CD4-positive, alpha-beta T cell treated with Interleukin-6 for 4 hours (primary cell): ENCODE measurements at places on chromosomes 16 and 17.

- no peak for DNase-seq
Observed at GRCh38 chr17:16085066-16085699, 85.6 kb downstream of the TTC19 start.

DNA sequence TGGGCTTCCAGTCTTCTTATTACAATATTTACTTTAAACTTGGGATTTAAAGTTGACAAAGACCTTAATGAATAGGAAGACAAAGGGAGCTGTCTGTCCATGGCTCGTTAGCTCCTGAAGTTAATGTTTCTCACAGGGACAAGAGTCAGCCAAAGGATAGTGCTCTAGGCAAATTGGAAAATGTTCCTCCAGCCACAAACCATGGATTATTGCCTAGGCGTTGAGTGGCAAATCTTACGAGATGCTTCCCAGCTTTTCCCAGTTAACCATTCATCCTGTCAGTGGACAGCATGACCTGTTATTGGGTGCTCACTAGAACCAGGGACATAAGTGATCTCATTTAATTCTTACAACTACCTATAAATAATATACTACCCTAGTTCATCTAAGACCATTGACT lies 3.6 kb downstream of the TEX2 start:
- DNase-seq = no peak

- DNase-seq = no peak
Observed at GRCh38 chr16:30778549-30779244, 8.3 kb downstream of the ZNF629 start.

GRCh38 chr16:55821210-55821609 lies 11.7 kb downstream of the CES1 start:
- DNase-seq = no peak

DNA sequence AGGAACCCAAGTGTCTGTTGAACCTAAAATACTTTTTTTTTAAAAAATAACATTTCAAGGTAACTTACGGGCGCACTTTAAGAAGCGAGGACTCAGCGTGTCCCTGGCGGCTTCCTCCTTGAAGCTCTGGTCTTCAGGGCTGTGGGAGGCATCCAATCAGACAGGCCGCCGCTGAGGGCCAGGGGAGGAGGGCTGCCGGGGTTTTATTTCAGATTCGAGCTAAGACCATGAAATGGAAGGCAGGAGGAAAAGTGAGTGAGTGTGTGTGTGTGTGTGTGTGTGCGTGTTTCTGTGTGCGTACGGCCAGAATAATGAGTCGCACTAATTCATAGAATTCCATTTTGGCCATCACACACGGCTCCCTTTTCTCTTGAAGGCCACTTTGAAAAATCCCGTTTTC lies 41.1 kb downstream of the C16orf78 start:
- DNase-seq = no peak

DNA sequence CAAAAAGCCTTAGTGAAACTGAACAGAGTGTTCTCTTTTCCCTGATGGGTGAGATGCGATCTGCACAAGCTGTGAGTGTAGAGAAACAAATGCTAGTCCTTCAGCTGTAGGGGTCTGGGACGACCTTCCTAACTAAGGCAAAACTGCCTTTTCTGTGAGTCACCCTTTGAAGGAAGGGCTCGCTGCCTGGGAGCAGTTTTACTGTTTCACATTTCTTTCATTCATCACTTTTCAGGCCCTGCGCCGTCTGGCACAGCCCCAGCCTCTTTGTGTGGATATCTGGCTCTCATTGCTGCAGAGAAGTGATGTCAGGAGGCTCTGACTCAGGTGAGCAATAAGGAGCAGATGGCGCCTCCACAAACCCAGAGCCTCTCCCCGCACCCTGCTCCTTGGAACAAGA lies 57.4 kb downstream of the HS3ST3A1 start:
- DNase-seq = no peak

DNA sequence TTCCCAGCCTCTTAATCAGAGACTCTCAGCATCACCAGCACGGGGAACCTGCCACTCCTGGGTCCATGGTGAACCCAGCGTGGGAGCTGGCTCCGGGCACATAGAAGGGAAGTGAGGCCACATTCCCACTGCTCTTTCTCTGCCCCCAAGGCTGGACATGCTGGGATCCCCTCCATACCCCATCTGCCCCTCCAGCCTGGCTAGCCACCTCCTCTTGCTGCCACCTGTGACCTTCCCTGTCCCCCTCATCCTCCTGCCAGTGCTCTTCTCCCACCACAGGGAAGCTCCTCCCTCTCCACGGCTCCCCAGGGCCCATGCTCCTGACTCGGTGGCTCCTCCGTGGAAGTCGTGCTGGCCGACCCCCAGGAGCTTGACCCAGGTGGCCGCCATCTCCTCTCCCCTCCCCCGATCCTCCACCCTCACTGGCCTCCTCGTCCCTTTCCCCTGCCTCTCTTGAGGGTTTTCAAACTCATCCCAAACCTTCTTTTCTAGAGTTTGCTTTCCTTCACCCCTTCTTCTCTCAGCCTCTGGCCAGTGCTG lies 139.1 kb upstream of the CHMP6 start:
- no peak for DNase-seq

- no peak for DNase-seq
Observed at GRCh38 chr17:75571197-75571884, 16.3 kb upstream of the MYO15B start.

- no peak for DNase-seq
Observed at GRCh38 chr16:20867585-20867984, 32.6 kb downstream of the DCUN1D3 start.

DNA sequence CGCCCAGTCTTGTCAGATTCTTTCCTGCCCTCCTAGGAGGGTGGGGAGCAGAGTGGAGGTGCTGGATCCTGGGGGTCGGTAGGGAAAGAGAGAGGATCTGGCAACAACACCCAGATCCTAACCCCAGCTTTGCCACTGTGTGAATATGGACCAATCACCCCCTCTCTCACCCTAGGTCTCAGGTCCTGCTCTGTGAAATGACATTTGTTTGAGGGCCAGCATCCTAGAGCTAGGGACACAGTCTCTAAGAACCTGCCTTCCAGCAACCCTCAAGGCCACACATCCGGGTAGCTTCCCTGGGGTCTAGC lies 28.4 kb upstream of the MAP3K14 start:
- no peak for DNase-seq

GRCh38 chr16:69064124-69064763 lies 41.2 kb upstream of the HAS3 start:
- no peak for DNase-seq

GRCh38 chr16:4263504-4264436 lies 9.1 kb downstream of the TFAP4 start:
- no peak for DNase-seq

DNA sequence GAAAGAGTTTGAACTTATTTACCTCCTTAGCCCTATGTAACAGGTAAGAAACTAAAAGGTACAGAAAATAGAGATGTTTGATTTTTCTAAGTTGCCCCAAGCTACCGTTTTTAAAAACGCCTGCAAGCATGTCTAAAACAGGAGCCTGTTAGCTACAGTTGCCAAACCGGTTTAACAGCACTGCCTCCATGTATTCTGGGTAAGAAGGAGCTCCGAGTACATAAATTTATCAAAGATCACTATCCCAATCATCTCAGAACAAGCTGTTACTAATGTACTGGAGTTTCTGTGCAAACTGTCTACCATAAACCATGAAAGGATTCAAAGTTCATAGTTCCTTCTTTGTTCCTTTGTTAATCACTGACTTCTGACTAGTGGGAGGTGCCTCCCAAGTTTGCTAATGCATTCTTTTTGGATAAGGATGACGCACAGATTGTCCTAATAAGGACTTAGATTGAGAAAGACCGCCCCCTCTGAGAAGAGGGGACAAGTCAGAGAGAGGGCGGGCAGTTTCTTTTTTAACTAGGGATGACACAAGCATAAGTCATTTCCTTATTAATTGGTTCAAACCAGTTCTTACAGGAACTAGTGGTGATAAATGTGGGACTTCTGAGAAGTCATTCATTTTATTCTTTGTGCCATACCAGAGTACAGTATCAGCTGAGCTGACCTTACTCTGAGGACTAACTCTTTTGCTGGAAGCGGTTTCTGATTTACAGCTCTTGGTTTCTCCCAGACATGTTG lies 55.3 kb downstream of the TUBD1 start:
- peak; percentile 77 for DNase-seq

DNA sequence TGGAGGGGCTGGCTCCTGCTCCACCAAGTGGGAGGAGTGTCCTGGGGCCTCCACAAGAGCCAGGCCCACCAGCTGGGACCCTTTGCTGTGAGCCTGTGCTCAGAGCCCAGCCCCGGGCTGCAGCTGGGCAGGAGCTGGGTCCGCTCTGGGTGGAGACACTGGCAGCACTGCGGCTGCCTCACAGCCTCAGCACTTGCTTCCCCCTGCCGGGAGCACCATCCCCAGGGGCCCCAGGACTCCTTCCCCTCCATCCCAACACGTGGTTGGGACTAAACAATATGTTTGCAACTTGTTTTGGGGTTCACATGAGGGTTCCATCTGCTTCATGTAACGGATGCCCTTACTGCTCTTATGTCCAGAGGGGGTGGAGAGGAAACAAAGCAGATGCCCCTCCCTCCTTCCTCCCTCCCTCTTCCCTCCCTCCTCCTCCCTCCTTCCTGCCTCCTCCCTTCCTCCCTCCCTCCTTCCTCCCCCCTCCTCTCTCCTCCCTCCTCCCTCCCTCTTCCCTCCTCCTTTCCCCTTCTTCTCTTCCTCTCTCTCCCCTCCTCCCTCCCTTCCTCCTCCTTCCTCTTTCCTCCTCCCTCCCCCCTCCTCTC lies 16.3 kb upstream of the CBFA2T3 start:
- DNase-seq = peak; percentile 21

DNA sequence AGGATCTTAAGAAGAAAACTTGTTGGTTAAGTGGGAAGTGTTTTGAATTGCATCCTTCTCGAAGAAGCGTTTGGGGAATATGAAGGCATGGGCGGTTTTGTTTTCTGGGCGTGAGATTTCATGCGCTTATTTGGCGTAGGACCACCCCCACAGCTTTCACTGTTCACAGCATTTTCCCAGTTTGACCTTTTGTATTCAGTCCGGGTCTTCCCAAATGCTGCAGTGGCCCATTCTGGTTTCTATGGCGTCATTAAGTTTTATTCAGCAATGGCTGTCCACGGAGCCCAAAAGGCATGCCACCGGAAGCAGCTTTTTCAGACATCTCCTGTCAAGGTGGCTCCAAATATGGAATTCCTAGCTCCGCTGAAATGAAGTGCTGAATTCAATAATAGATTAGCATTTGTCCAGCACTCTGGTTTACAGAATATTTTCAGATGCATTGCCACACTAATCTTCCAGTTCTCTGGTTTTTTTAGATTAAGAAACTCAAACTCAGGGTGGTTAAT lies 90.6 kb upstream of the FBXO47 start:
- no peak for DNase-seq

DNA sequence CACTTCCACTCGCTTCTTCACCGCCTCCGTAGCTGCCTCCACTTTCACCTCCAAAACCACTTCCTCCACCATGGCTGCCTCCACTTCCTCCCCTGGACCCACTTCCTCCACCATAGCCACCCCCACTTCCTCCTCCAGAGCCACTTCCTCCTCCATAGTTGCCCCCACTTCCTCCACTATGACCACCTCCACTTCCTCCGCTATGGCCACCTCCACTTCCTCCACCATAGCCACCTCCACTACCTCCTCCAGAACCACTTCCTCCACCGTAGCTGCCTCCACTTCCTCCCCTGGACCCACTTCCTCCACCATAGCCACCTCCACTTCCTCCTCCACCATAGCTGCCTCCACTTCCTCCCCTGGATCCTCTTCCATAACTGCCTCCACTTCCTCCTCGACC lies 4.5 kb downstream of the KRT9 start:
- peak; percentile 7 for DNase-seq

GRCh38 chr17:65115839-65116238 lies 21.3 kb upstream of the RGS9 start:
- no peak for DNase-seq

- DNase-seq = no peak
Observed at GRCh38 chr16:12646098-12646489, 157.6 kb downstream of the CPPED1 start.

GRCh38 chr16:79213214-79213613 lies 387.3 kb downstream of the MAF start:
- no peak for DNase-seq

- DNase-seq = no peak
Observed at GRCh38 chr17:40915199-40915661, 22.2 kb downstream of the KRT23 start.

- no peak for DNase-seq
Observed at GRCh38 chr17:61159221-61159814, 240.3 kb upstream of the TBX2 start.

DNA sequence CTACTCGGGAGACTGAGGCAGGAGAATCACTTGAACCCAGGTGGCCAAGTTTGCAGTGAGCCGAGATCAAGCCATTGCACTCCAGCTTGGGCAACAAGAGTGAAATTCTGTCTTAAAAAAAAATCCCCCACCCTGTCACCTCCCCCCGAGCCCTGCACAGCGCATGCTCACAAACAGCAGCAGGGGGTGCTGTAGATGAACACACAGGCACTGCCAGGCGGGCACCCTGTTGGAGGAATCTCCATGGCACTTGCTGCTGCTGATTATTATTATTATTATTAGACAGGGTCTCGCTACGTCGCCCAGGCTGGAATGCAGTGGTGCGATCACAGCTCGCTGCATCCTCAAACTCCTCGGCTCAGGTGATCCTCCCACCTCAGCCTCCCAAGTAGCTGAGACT lies 24.6 kb downstream of the FZD2 start:
- DNase-seq = no peak

- DNase-seq = no peak
Observed at GRCh38 chr16:23896832-23897821, 61.3 kb downstream of the PRKCB start.

DNA sequence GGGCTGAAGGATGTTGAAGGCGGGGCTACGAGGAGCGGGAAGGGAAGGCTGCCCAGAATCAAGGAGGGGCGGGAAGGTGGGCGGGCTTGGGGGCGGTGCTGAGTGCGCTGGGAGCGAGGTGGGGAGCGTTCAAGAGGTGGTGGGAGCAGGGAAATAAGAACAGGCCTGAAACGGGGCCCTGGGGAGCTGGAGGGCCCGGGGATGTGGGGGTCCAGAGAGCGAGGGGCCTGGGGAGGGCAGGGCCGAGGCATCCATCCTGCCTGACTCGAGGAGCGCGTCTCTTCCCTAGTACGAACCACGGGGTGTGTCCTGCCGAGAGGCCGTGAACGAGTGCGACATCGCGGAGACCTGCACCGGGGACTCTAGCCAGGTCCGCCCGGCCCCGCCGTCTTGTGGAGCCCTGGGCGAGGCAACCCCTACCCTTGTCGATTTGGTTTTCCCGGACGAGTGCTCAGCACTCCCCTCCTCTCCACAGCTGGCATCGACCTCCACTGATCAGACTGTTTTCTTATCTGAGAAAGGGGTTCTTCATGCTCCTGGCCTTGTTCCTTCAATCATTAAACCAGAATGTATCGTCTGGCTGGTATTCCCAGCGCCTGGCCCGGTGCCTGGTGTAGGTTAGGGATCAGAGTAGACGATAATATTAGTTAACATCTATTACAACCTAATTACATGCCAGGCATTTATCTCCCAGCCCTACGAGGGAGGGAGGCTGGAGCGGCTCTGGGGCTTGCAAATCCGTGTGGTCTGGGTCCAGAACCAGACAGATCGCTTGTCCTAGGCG lies 17.2 kb downstream of the ADAM11 start:
- DNase-seq = no peak

DNA sequence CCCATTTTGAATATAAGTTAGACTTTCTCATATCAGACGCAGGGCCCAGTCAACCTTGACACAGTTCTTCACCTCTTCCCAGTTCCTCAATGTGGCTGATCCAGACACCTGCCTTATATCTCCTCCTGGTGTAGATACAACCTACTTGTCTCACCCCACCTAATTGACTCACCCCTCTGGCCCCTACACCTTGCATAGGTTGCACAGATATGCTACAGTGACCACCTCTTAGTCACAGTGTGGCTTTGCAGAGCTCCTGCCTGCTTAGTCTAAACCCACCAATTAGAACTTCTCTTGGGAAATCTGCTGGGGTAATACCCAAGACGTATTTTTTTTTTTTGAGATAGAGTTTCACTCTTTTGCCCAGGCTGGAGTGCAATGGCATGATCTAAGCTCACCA lies 16.8 kb downstream of the CHP2 start:
- DNase-seq = no peak
